ENCODE measurements at places on chromosomes 5 and 9. TPM values are rescaled to one million over a fixed set of nuclear protein-coding genes. Genes with fewer than 3 reads are reported as not detected.

DNA sequence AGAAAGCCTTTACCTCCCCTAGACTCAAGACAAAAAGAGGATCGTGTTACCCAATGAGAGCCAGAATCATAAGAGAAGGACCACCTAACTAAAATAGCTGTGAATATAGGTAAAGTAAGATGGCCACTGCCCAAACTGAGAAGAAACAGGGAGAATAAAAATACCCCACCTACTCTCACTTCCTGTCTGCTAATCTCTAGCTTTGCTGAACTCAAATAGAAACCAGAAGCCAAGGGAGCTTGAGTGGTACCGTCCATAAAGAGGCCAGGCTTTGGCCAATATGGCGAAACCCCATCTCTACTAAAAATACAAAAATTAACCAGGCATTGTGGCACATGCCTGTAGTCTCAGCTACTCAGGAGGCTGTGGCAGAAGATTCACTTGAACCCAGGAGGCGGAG, 123.0 kb upstream of the FST start:
- DNase-seq = no peak

The BAAT gene
- polyA plus RNA-seq = 0.60 TPM

The MSX2 gene
- 1.7 TPM for polyA plus RNA-seq

DNA sequence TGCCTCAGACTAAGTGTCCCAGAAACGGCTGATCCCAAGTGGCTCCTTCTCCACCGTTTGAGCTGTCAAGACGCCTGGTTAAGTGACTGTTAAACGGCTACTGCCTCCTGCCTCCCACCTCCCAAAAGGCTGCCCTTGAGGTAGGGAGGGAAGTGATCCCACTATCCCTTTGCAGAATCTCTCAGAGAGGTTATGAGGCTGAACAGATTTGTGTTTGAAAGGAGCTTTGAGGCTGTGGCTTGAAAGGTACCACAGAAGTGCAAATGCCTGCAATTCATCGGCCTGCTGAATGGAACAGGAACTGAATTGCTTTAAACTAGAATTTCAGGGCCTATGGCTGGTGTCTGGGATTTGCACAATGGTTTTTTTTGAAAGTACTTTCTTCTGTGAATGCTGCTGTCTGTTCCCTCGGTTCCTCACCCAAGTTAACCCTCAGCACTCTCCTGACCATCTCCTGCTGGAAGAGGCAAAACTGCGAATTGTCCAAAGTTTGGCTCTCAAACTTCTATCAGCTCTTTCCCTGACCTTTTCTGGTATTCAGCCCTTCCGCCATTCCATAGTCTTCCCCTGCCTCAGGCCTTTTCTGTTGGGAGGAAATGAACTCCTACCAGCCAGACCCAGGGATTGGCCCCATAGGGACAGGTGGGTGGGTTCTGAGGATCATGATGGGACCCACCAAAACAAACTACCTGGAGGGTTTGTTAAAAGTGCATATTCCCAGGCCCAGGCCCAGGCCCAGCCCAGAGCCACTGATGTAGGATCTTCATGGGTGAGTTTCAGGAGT, 453.3 kb downstream of the KDM4C start:
- DNase-seq = no peak

DNA sequence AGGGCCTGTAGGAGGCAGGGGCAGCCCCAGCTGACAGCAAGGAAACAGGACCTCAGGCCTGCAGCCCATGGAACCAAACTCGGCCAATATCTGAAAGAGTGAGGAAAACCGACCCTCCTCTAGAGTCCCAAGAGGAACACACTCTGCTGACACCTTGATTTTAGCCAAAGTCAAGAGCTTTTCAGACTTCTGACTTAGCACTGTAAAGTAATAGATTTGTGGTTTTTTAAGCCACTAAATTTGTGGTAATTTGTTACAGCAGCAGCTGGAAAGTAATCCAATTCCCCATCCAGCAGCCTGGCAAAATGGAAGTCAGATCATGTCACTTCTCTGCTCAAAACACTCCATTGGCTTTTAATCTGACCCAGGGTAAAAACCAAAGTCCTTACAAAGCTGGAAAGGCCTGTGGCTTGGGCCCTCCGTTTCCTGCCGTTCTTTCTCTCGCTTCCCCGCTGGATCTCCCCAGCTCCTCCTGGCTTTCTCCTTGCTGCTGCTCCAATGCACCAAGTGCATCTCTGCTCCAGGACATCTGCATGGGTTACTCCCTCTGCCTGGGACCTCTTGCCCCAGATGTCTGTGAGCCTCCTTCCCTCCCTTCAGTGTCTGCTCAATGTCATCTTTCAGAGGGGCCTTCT, 79.0 kb downstream of the C5orf15 start:
- no peak for DNase-seq

The FST gene
- polyA plus RNA-seq = 3.9 TPM

DNA sequence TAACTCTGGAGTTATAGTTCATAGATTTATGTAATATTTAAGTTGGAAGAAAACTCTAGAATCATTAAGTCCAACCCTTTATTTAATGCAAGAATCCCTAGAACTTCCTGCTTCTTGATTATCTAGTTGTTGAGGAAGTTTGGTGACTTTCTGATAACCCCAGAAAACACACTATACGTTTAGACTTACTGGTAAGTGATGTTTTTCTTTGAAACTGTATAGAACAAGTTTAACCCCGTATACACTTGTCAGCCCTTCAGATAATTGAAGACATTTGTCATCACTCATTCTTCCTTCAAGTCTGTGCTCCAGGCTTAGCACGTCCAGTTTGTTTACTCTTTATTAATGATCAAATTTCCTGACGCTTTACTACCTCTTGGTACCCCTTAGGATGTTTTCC, 9.0 kb downstream of the NDUFS4 start:
- no peak for DNase-seq

The PCDHGA12 gene
- 0.81 TPM for polyA plus RNA-seq

The FUT7 gene
- polyA plus RNA-seq = 0.69 TPM

- no peak for DNase-seq
Measured at GRCh38 chr9:2389404-2389803, 232.2 kb upstream of the VLDLR start.

GRCh38 chr9:137665697-137666512, 47.1 kb downstream of the EHMT1 start:
- no peak for DNase-seq

DNA sequence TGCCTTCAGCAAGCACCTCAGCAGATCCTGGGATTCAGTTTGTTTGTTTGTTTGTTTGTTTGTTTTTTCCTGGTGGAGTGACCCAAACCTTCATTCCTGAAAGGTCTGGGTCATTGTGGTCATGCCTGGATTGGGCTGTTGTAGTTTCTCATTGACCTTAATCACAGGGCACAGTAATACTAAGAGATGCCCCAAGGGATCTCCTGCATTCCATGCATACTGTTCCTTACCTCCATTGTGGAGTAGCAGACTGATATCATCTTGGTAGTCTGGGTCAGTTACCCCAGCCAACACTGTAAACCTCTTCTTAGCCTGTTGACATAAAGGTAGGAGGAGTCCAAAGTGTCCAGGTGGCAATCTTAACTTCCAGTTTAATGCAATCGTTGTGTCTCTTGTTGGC, 1466.7 kb upstream of the CDH9 start:
- DNase-seq = no peak

- DNase-seq = no peak
Measured at GRCh38 chr9:100671898-100672297, 94.0 kb downstream of the CAVIN4 start.

DNA sequence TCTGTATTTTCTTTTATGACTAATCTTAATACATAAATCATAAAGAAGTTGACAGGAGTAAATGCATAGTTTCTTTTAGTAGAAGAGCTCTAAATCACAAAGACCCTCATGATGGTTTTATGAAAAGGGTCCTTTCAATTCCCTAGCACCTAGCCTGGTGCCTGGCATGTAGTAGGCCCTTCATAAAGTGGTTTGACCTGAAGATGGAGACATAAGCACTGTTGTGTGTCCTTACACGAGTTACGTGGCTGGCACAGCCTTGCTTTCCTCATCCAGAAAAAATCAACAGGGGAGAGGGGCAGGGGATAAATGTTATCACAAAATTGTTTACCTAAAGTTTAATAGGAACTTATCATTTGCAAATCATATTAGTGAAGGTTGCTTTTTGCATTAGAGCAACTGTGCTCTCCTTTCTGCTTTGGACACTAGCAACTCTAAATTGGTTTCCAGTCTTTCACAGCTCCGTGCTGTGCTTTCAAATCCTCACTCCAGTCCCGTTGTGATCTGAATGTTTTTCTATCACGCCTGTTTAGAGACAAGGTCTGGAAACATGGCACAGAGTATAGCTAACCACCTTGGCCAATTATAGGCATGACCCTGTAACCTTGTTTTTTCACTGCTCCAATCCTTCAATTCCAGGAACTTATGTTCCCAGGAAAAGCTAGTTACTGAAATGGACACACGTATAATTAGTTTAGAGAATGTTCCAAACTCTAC, 55.7 kb downstream of the ARL15 start:
- no peak for DNase-seq

- peak; percentile 85 for DNase-seq
Measured at GRCh38 chr9:124769549-124770358, 1.4 kb downstream of the NR6A1 start.

The INIP gene
- 23.7 TPM for polyA plus RNA-seq

GRCh38 chr9:131645078-131645776, 94.6 kb downstream of the RAPGEF1 start:
- no peak for DNase-seq

DNA sequence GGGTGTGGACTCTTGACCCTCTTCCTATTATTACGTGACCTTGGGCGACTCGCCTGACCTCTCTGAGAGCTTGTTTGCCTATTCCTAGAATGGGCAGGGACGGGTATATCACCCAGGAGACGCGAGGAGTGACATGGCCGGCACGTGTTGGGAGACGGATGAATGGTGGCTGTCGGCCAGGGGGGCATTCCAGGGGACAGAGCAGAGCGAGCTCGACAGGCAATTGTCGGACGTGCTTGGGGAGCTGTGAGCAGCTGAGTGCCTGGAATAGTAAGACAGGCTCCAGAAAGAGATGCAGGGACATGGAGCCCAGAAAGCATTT, 29.3 kb upstream of the UNC5A start:
- no peak for DNase-seq

- peak; percentile 14 for DNase-seq
Measured at GRCh38 chr9:106717686-106718085, 145.3 kb upstream of the ZNF462 start.

The SMC5 gene
- 37.8 TPM for polyA plus RNA-seq

DNA sequence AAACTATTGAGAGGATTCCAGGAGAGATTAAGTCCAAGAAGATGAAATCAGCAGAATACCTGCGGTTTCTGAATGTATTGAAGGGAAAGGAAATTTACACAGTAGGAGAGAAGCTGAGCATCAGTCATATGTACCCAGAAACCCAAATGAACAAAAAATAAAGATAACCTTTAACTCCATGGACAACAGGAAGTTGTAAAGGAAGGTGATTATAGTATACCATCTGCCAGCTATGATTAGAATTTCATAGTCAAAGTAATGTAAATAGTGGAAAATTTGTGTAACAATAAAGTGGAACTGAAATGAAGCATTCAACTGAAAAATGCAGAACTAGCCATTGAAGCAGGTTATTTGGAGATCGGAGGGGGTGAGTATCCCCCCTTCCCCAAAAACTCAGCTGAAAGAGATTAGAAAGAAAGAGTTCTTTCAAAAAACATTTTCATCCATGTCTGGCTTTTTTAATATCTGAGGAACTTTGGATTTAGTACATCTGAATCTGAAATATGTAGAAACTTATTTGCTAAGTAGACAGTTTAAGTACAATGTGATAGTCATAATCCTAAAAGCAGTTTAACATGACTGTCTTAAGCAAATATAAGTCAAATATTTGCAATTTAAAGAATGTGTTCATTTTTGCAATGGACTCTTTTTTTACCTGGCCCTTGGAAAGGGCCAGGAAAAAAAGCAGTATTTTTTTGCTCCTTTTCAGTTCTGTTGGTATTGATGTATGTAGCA, 58.4 kb downstream of the APC start:
- DNase-seq = peak; percentile 6

The TEX53 gene
- polyA plus RNA-seq = not detected

DNA sequence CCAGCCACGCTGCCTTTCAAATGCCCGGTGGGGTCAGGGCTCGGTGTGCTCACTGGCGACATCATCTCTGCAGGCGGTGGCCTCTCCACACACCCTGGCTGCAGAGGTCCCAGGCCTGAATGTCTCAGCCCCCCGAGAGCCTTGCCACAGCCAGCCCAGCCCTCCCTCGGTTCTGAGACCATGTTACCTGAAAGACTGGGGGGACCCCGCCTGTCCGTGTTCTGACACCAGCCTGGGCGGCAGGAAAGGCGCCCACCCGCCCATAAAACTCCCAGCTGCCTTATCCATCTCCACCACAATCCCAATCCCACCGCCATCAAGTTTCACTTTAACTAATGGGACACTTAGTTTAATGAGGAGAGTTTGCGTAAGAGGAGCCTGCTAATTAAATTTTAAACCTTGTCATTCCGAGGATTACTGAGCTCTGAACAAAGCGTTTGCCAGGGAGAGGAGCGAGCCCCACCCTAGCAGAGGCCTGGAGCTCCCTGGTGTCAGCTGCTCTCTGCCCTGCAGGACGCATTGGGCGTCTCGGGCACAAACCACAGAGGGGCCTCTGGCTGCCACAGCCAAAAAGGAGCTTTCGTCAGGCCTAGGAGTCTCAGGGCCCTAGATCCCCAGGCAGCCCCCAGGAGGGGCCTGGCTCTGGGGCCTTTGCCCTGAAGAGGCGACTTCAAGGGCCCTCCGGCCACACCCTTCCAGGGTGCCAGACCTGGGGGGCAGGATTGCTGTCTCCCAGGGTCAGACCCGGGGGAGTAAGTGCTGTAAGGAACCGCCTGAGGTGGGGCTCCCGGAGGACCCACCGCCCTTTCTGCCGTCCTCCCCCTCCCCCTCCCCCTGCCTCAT, 15.3 kb downstream of the LHX3 start:
- peak; percentile 8 for DNase-seq

- DNase-seq = no peak
Measured at GRCh38 chr5:65475895-65476294, 5.8 kb downstream of the ADAMTS6 start.

DNA sequence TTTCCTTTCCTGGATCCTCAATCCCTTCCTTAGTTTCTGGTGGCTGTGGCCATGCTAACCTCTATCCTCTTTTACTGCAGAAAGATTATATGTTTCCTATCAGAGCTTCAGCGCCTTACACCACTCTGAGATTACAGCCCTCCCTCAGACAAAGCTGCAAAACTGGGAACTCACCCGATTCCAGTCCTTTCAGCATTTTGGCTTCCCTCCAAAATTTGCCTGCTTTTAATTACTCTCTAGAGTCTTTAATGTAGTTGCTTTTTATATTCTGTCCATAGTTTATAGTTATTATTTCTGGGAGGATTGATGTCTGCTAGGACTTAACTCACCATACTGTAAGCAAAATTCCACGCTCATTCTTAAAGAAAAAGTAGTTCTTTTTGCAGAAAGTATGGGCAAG, 110.2 kb downstream of the NSG2 start:
- no peak for DNase-seq

DNA sequence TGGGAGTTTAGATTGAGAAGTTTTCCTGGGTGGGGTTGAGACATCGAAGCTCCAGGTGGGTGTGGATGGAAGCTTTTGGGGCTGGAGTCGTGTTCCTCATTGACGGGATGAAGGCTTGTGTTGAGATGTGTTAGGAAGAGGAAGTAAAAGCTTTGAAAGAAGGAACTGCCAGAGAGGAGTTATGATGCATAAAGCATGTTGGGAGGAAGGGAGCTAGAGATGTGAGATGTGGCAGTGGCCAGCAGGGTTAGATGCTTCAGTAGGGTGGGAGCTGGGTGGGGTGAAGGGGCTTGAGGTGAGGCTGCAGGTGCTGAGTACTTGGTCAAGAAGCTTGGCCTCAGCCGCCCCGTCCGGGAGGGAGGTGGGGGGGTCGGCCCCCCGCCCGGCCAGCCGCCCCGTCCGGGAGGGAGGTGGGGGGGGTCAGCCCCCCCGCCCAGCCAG, 56.7 kb downstream of the HSPA4 start:
- DNase-seq = no peak
